ENCODE measurements at places on chromosomes 7 and 10.

DNA sequence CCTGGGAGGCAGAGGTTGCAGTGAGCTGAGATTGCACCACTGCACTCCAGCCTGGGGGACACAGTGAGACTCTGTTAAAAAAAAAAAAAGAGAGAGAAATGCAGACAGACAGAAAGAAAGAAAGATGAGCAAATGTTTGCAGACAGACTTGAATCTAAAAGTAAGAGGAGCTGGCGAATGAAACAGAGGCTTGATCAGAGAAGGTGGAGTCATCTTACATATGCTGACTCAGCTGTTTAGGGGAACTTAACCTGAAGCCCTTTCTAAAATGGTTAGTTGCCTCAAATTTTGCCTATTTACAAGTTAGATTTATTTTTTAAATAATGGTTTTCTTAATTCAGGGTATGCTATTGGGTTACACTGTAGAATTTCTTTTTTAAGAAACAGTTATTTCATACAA lies 5.4 kb downstream of the FAM171A1 start:
- DNase-seq = no peak

DNA sequence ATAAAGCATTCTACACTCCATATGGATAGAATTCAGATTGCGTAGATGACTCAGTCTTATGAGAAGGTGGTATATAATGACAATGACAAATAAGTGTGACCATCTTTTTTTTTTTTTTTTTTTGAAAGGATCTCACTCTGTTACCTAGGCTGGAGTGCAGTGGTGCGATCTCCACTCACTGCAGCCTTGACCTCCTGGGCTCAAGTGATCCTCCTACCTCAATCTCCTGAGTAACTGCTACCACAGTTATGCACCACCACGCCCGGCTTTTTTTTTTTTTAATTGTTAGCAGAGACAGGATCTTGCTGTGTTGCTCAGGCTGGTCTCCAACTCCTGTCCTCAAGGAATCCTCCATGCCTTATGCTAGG lies 43.2 kb upstream of the NRP1 start:
- peak; percentile 34 for DNase-seq

GRCh38 chr10:113775686-113776294 lies 24.3 kb downstream of the PLEKHS1 start:
- DNase-seq = no peak

GRCh38 chr7:78704504-78704903 lies 749.0 kb downstream of the MAGI2 start:
- no peak for DNase-seq

GRCh38 chr10:80497187-80498077 lies 40.3 kb upstream of the SH2D4B start:
- DNase-seq = peak; percentile 87

DNA sequence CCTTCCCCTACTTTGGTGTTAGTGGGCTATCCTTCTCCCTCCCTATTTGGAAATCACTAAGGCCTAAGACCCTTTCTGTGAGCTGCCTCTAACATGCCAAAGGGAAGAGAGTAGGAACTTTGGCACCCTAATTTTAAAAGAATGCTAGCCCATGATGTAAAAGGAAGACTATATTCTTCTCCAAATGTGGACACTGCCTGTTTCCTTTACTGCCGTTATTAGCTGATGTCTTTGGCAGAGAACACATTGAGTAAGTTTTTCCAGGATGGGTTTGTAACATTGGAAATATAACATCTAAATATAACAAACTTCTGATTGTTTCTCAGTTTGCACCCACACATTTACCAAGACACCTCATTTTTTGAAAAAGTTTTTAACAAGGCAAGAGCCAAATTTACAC lies 56.9 kb upstream of the TNKS2 start:
- no peak for DNase-seq

- DNase-seq = no peak
Measured at GRCh38 chr7:149721084-149721601, 52.2 kb downstream of the ZNF467 start.

DNA sequence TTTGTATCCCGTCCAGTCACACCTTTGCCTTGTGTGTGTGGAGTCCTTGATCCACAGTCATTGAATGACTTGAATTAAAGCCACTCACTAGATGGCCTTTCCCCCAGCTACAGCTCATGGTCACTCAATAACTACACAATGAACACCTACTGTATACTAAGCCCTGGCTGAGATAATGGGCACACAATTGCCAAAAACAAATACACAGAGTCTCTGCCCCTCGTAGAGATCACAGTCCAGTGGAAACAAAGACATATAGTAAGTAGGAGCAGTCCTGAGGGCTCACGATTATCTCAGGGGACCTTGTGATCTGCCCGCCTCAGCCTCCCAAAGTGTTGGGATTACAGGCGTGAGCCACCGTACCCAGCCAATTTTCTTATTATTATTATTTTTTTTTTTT lies 22.1 kb upstream of the DDIT4 start:
- DNase-seq = no peak

- DNase-seq = no peak
Measured at GRCh38 chr7:120825576-120825975, 32.4 kb downstream of the TSPAN12 start.

- no peak for DNase-seq
Measured at GRCh38 chr10:61852261-61852660, 49.2 kb upstream of the ARID5B start.

GRCh38 chr7:142793156-142793555 lies 22.4 kb downstream of the PRSS2 start:
- no peak for DNase-seq

DNA sequence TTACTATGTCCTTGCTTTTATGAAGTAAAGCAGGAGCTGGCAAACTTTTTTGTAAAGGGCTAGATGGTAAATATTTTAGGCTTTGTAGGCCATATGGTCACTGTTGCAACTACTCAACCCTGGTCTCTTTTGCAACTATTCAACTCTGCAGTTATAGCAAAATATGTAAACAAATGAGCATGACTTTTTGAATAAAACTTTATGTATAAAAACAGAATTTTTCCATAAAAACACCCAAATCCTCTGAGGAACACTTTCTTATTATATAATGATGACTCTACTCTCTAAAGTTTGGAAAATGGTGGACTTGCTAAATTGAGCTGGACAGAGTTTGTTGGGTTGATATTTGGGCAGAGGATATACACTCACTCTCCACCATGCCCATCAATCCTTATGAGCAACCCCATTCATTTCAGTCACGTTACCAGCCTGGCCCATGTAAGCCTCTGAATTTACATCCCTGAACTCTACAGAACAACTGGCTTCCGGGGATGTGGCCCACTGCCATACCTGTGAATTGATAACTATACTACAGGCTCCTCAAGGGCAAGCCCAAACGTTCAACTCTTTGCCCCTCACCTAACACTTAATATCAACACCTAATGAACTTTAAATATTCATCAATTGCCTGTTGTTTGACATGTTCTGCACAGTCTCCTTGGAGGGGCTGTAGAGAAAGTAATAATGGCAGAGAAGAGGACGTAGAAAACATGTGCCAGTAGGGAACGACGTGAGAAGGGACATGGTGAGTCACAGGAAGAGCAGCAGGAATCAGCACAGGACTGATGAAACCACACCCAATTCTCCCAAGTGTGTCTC lies 37.6 kb downstream of the SGMS1 start:
- DNase-seq = peak; percentile 77

GRCh38 chr10:108966005-108966404 lies 957.3 kb downstream of the XPNPEP1 start:
- DNase-seq = no peak

DNA sequence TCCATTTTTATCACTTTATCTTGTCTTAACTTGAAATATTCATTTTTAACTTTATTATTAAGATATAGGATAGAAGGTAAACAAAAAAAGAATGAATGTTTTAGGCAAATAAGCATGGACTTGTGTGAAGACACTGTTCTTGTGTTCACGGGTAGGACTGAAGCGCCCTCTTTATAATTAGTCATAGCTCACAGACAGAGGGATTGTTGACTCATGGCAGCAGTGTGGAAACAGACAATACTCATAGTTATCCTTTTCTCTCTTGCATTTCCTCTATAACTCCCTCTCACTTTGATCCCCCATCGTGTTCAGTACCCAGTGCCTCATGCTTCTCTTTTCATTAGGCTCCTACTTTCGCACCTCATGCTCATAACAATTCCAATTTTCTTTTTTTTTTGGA lies 731.8 kb downstream of the PHTF2 start:
- peak; percentile 17 for DNase-seq

DNA sequence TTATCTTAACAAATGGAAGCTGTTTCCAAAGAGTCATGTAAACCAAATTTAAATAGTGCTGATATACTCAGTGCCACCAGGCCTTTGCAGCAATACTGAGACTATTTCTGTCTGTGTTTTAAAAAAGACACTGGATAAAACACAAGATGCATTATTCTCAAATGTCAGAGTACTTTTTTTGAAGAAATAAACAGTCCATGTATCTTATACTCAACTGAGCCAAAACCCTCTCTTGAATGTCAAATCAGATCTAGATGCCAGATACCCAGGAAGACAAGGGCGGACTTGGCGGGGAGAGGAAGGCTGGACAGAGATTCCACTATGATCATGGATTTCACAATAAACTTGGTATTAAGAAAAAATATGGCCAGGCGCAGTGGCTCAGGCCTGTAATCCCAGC lies 127.6 kb downstream of the COBL start:
- DNase-seq = no peak

DNA sequence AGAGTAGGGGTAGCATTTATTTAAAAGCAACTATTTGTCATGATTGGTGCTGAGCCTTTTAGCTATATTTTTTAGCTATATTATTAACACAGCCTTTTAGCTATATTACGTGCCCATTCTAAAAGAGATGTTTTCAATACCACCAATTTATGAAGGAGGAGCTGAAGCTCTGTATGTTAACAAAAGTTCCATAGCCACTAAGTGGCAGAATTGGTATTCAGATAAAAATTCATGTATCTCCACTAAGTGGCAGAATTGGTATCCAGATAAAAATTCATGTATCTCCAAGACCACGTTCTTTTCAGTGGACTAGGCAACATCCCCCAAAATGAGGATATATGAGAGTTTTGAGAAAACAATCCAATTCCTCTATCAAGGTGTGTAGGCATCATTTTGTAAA lies 268.6 kb downstream of the HGF start:
- peak; percentile 83 for DNase-seq

DNA sequence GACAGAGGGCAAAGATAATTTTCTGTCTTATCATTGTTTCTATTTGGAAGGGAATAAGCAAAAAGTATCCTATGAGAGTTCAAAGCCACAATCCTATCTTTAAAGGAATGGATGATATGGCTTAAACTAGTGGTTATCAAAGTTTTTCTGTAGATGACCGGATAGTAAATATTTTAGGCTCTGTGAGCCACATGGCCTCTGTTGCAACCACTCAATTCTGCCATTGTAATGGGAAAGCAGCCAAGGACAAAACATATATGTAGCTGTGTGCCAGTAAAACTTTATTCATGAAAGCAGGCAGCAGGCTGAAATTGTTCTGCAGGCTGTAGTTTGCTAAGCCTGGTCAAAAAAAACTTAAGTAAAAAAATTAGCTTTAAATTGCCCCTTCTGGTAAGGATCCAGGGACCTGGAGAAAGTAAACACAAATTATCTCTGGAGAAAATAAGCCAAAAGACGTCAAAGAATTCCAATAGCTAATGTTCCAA lies 73.3 kb downstream of the THSD7A start:
- DNase-seq = peak; percentile 60

- peak; percentile 26 for DNase-seq
Measured at GRCh38 chr10:110651044-110651958, 7.2 kb downstream of the RBM20 start.

DNA sequence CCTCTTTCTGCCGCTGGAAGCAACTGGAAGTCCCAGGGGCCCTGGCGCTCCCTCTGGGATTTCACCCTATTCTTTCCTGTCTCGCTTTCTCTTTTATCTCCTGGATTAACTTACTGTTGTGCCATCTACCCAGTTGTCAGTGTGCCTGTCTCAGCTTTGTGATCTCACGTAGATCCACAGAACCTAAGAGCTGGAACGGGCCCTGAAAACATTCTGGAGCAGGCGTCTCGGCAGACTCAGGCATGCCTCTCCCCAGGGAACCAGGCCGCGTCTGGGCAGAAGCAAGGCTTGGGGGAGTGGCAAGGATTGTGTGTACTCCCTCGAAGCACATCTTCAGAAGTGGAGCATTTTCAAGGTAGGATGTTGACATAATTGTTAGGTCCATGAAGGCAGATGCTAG lies 87.2 kb downstream of the KCNMA1 start:
- no peak for DNase-seq

DNA sequence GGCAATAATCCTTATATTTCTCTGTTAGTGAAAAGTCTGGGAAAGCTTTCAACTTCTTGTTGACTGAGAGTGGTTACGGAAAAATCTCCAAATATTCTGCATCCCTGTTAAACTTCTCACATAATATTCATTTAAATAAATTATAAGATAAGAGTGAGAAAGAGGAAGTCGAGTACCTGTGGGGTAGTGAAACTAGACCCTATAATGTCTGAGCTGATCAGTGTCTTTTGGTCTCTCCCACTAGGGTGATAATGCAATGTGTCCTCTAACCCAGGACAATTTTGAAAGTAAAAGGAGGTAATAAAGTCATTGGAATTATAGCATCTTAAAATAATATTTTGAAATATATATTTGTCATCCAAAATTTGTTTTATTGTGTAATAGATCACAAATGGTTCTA lies 2.1 kb upstream of the AGR3 start:
- no peak for DNase-seq

DNA sequence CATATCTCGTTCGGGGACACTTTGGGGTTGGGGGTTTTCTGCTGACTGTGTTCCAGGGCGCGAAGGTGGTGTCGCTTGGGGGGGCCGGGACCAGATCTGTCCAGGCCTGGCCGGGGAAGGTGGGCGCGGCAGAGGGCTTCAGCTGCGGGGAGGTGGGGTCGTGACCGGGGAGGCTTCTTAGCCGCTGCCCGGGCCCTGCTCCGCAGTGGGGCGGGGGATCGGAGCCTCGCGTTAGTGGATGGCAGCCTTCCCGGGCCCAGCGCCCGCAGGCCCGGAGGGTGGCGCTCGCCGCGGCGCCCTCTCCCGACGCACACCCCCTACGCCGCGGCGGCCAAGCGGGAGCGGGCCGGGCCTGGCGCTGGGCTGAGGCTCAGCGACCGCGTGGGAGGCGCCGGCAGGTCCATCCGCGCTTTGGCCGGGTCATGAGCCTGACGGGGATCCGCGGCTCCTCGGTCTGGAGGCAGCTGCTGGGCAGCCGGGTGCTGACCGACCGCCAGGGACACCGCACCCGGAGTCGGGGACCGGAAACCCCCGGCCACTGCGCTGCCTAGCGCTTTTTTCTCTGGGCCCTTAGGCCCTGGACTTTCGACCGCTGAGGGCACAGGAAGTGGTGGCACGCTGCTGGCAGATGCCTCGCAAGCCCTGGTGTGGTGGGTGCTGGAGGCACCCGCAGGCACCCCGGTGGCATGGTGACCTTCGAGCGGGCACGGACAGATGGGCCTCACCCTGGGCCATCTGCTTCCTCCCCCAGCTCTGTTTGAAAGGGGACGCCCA lies 1.2 kb downstream of the AGAP3 start:
- peak; percentile 62 for DNase-seq

GRCh38 chr10:71234970-71235685 lies 22.8 kb downstream of the UNC5B start:
- peak; percentile 85 for DNase-seq

- DNase-seq = no peak
Measured at GRCh38 chr10:10294881-10295529, 722.7 kb upstream of the CELF2 start.

GRCh38 chr10:107657851-107658250 lies 493.3 kb upstream of the SORCS1 start:
- DNase-seq = no peak

- DNase-seq = peak; percentile 42
Measured at GRCh38 chr7:111832174-111832573, 269.9 kb upstream of the IMMP2L start.

All from fibroblast of pulmonary artery (primary cell).